CD4-positive, alpha-beta T cell treated with Interleukin-4 for 1 hour (primary cell): ENCODE measurements at places on chromosomes 16 and 17.

DNA sequence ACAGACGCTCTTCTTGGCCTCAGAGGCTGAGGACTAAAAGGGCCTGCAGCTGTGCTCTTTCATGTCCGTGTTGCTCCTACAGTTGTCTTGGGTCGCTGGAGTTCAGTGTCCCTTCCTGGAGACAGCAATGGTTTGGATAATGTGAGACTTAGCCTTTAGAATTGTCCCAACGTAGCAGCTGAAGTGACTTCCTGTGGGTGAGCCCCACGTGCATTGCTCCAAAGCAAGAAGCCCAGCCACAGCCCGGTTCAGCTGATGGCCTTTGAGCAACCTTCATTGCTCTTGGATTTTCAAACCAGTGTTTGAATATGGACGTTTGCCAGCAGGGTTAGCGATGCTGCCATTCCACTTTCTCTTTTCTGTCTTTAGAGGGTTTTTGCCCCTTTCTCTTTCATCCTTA lies 19.7 kb downstream of the TMEM11 start:
- DNase-seq: no peak

GRCh38 chr17:31608659-31609254 lies 217.3 kb downstream of the RAB11FIP4 start:
- DNase-seq: no peak

DNA sequence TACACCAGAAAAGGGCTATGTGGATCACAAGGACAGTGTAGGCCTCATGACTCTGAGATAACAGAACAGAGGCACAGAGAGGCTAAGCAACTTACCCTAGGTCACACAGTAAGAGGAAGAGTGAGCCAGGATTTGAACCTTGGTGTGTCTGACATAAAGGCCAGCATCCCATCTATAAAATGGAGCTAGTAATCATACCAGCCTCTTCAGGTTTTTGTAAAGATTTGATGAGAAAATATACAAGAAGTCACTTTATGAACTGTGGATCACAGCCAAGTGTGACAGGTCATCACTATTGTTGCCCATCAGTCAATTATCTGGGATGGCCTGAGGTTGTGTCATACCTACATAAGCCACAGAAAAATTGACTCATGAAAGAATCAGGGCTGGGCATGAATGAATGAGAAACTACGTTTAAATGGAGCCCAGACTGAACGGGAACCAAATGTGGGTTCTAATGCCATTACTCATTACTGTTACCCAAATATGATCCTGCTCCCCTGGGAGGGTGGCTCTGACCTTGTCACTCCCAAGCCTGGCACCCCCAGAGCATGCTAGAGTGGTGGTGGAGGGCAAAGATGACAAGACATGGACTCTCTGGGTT lies 21.0 kb downstream of the FBXO39 start:
- DNase-seq: no peak

GRCh38 chr17:16971458-16972338 lies at the start of gene TNFRSF13B:
TNFRSF13B (minus strand) TSS chr17:16972118; CDS start chr17:16972075, 43 bp downstream.
- peak; percentile 33 for DNase-seq

- DNase-seq: no peak
Observed at GRCh38 chr17:28154214-28154613, 111.7 kb downstream of the NLK start.

- no peak for DNase-seq
Observed at GRCh38 chr17:45895969-45896785, 1.8 kb downstream of the MAPT start.

DNA sequence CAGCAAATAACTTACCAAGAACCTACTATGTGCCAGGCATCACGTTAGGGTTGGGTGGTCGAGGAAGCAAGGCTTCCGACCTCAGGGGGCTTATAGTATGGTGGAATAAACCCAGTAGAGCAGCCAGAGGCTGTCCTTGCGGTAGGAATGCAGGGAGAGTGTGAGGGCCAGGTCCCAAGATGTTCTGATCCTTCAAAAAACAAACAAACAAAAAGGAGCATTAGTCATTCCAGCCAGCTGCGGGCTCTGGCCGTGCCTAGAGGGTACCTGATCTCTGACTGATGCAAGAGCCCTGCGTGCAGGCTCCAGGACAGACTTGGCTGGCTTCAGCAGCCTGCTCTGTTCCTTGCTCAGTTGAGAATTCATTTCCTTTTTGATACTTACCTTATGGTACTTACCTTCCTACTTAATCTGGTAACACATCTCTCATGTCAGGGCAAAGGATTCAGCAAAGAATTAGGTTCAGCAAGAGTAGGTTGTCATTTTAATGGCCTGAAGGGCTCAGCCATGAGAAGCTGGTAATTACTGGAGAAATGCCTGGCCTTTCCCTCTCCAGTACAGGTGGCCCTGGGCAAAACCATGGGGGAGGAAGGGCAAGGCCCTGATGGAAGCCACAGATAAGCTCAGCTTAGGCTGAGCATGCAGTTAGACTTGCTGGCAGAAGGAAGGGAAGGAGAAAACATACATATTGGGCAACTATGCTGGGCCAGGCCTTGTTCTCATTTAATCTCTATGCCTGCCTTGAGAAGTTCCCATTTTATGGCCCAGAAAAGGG lies 18.4 kb downstream of the CYB5D2 start:
- DNase-seq: no peak

GRCh38 chr17:74343526-74344284 lies 17.7 kb downstream of the KIF19 start:
- no peak for DNase-seq

DNA sequence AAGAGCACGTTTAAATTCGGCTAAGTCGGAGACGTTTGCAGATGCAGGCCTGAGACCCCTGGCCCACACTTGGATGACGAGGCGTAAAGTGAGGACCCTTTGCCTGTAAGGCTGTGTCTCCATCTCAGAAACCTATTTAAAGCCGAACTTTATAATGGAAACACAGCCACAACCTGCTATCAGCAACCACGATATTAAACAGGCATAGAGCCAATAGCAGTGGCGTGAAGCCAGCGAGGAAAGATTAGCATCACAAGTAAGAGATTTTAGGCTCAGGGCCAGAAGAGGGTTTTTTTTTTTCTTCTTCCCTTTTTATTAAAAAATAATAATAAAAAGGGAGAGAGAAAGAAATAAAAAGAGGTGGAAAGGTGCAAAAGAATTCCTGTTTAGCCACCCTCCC lies 111.3 kb upstream of the NOL11 start:
- DNase-seq: no peak

DNA sequence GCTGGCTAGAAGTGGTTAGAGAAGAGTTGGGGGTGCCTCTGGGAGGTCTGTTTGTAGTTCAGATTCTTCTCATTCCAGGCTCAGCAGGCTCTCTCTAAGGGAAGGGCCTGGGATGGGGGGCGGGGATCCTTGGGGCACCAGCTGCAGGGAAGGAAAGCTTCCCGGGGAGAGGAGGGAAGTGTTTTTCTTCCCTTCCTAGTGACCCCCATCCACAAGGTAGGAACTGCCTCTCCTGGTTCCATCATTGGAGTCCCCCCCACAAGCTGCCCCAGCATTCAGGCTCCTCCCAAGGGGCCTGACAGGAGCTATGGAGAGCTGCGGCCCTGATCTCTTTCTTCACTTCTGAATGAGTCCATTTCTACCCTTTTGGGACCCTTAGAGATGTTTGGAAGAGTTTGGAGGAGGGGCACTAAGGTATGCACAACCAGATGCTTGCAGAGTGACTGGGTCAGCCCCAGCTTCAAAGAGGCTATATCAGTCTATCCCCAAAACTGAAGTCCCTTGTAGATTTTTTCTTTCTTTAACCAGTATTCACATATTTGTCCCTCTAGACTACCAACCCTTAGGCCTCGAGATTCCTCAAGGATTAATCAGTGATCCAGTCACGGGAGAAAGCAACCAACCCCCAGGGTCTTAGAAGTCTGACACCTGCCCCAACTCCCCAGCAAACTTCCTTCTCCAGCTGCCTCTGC lies 13.9 kb upstream of the FZD2 start:
- no peak for DNase-seq

- no peak for DNase-seq
Observed at GRCh38 chr16:2286550-2286949, 18.6 kb upstream of the RNPS1 start.

GRCh38 chr17:74099442-74100340 lies 103.8 kb upstream of the RPL38 start:
- DNase-seq: no peak

- peak; percentile 70 for DNase-seq
Observed at GRCh38 chr17:58329810-58330537, 1.4 kb upstream of the TSPOAP1 start.

DNA sequence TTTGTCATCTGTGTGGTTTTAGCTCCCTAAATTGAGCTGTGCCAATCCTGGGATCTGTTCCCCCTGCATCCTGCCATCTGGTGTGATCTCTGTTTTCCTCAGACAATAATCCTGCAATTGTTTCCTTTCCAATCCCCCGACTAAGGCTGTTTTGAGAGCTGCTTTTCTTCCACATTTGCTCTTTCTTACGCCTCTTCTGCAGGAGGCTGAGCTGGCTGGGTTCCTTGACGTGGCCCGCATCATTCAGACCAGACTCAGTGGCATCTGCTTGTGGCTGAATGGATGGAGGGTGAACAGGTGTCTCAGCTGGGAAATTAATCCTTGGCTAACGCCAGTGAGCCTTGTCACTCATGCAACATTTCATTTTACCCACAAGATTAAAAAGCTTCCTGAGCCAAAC lies 9.8 kb upstream of the MED9 start:
- DNase-seq: no peak

GRCh38 chr17:57439651-57440050 lies 183.3 kb downstream of the MSI2 start:
- DNase-seq: no peak

GRCh38 chr17:1532836-1533602 lies 16.6 kb upstream of the INPP5K start:
- DNase-seq: peak; percentile 62
